ENCODE measurements at places on chromosomes 5 and 9.

GRCh38 chr9:27181381-27181780, 72.4 kb downstream of the TEK start:
- no peak for DNase-seq

DNA sequence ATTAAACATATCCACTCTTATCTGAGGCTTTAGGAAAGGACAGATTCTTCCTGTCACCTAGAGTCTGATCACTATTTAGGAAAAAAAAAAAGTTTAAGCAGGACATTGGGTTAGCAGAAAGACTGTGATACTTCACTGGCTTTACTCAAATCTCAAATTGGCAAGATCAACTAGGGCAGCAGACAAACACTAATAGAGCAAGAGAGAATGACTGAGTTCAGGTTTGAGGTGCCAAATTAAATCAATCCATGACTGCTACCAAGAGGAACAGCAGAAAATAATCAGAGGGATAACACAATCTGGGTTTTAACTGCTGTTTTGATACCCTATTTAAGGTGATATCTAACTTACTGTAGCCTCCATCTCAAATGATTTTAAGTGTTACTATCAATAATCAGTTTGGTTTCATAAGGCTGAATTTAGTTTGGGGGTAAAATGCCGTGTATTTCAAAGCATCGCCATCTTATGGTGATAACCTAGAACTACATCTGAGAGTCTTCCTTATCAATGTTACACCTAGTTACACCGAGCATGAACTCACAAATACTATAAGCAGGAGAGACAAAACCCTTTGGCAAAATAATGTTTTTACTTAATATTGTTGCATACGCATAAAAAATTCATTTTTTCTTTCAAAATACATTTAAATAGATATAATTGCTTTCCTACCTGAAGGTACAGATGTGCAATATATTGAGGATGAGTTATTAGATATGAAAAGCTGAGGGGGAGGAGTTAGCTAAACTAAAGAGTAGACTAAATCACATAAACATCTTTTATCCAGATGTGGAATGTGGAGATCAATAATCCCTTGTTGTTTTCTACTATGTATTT, 286.4 kb upstream of the CDH12 start:
- no peak for DNase-seq

DNA sequence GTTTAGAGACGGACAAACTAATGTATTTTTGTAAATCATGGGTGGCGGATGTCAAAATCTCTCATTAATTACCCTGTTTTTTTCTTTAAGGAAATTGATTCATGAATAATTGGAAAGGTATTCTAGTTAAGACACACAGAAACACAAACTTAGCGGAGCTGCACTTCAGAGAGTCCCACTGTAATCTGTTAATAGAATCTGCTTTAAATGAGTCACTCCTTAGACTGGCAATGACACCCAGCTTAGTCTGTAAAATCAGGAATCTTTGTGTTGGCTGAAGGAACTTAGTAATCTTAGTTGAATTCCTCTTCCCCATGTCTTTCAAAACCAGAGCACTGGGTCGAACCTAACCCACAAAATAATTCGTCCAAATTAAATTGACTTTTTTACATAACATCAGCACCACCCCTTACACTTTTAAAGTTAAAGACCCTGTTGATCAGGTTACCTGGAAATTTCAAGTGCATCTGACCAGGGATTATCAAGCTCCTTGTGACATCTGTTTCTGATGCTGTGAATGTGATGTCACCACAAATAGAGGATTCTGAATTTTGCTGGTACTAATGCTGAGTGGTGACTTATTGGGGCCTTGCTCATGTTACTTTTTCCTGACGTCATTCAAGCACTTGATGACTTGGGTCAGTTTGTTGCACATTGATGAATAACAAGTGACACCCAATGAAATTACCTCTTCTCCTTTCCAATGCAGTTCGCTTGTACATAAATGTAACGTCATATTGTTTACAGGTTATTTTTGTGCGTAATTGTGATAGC, 313.6 kb downstream of the KCTD16 start:
- DNase-seq = no peak

GRCh38 chr5:56108246-56108645, 113.5 kb upstream of the IL6ST start:
- no peak for DNase-seq

- no peak for DNase-seq
Observed at GRCh38 chr9:69317081-69317480, 7.9 kb upstream of the ENTREP1 start.

GRCh38 chr9:91012933-91013841, 211.6 kb downstream of the SYK start:
- no peak for DNase-seq

- DNase-seq = no peak
Observed at GRCh38 chr5:14467886-14468285, 113.7 kb upstream of the OTULINL start.

- DNase-seq = no peak
Observed at GRCh38 chr9:78927099-78927940, 630.4 kb downstream of the PSAT1 start.

DNA sequence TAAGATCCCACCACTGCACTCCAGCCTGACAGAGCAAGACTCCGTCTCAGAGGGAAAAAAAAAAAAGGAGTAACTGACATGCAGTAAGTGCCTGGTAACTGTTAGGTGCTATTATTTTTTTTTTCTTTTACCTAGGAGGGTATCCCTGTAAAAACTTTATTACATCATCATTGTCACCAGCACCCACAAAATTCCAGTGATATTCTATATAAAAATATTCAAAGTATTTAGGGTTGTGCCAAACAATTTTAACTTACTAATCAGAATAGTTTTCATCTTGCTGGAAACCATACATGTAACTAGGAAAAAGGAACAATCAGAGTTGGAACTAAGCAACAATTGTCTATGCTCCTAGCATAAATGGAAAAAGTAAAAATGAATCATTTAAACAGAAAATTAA, 112.4 kb downstream of the SSBP2 start:
- no peak for DNase-seq

DNA sequence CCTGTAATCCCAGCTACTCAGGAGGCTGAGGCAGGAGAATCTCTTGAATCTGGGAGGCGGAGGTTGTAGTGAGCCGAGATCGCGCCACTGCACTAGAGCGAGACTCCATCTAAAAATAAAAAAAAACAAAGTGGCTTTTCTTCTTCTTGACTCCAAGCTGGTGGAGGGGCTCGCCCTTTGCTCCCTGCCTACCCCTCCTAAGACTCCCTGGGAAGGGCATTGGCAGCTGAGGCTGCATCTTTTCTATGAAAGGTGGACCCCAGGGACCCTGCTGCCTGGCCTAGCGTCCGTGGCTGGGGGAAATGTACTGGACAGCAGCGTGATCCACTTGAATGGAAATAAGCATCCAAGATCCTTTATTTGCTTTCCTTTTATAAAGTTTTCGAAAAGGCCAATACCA, 24.0 kb downstream of the ROPN1L start:
- DNase-seq = no peak

DNA sequence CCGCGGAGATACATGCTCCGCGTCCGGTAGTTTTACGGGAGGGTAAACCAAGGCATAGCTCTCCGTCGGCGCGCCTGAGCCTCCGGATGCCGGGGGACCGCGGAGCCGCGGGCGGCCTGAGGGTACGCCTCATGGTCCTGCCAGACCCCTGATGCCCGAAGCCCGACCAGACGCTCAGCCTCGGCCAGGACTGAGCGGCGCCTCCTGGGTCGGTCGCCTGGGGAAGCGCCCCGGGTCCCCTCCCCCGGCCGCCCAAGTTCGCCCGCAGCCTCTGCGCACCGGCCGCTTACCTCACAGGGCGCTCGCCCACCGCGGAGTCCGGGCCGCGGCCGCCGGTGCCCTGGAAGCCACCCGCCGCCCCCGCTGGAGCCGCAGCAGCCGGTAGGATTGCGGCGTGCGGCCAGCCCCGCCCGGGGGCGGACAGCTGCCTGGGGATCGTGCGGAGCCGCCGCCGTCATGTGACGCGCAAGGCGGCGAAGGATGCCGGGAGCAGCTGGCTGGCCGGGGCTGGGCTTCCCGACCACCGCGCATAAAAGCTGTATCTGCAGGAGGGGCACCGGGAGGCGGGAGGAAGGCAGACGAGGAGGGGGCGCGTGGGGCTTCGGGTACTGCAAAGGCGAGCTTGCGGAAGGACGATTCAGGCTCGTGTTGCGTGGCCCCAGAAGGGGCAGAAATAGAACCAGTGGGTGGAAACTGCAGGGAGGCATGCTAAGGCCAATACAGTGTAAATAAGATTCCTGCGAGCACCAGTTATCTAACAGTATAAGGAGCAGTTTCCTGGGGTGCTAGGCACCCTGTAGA, at the start of gene FBXO10:
Gene FBXO10 (minus strand): TSS at position 460 of the 801 bp plus-strand sequence. CDS start 34,612 bp downstream, outside the sequence.
- peak; percentile 23 for DNase-seq

- no peak for DNase-seq
Observed at GRCh38 chr5:15740383-15740782, 240.4 kb downstream of the FBXL7 start.

GRCh38 chr5:156312897-156313694, 13.9 kb upstream of the SGCD start:
- no peak for DNase-seq

DNA sequence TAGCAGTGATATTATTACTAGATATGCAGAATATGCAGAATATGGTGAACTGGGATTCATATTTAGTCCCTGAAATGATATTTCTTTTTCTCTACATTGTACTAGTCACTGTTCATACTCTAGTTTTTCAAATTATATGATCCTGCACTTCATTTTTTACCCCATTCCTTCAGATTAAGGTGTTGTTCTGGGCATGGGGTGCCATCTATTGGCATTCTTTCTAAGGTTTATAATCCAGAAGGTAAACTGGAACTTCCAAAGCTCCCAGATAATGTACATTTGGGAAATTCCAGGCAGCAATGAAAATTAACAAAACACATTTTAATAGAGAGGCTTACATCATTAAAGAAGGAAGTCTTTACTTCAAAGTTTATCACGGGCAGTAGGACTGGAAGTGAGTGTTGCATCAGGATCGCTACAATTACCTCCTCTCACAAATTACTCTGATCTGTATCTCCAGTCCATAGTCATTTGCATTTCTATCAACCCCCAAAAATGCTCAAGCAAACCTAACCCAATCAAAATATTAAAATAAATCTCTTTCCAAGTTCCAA, 12.5 kb downstream of the RFX3 start:
- DNase-seq = no peak

DNA sequence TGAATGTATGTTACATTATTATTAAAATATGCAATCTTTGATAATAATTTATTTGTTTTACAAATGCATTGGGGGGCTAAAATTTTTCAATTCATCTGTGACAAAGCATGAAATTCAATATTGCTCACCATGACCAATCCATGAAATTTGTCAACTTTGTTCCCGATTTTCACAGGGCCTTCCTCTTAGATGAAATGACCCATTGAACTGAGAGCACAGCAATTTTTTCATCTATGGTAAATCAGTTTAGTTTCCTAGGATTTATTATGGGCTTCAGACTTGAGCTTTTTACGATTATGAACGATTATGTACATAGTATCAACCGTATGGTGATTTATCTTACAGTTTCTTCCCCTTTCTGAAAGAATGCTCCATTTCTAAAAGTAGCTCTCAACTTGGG, 157.3 kb downstream of the KIAA0825 start:
- DNase-seq = no peak

GRCh38 chr9:116280529-116280928, 126.9 kb downstream of the PAPPA start:
- DNase-seq = no peak

DNA sequence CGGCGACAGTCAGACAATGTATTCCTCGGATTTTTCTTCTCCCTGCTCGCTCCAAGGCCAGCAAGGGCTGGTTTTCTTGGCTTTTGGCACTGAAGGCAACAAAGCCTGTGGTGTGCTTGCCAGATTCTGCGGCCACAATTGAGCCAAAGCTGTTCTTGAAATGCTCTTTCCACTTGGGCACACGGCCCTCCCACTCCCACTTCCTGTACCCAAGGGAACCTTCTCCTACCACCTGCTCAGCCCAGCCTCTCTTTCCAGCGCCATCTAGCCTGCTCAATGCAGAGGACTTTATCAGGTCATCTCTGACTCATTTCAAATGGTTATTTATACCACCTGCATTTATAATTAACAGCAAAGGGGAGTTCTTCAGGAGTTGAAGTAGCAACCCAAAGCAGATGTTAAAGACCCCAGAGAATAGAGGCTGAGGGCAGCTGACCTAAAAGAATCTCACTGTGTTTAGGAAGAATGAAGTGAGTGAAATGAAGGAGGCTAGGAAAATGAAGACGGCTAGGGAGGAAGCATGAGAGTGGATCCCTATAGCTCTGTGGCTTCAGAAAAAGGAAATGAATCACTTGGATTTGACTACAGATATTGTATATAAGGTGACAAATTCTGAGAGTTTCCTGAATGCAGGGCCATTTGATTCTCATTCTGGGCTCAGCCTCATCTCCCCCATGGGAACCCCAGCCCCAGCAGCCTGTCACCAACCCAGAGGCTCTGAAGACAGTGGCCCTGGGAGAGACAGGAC, 439.0 kb downstream of the ENC1 start:
- DNase-seq = no peak

- no peak for DNase-seq
Observed at GRCh38 chr9:124222918-124223720, 34.6 kb upstream of the NEK6 start.

GRCh38 chr5:2912741-2913140, 161.3 kb upstream of the IRX2 start:
- DNase-seq = no peak

GRCh38 chr9:137739371-137740309, 120.8 kb downstream of the EHMT1 start:
- no peak for DNase-seq

DNA sequence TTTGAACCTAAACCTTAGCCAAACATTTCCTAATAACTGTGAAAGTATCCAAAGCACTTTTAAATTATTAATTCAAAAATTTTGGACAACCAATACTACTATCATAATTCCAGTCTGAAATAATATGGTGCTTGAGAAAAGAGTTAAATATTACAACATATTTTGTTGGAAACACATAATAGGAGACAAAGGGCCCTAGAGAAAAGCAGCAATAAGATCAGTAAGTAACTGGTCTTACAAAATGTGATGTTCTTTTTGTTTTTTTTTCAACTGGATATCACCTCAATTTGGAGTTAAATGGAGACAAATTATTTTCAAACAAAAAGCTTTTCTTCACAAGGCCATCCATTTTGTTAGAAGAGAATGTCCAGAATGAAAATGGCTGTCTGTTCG, 21.1 kb downstream of the SRFBP1 start:
- no peak for DNase-seq

GRCh38 chr5:66207800-66208561, 63.9 kb downstream of the SREK1 start:
- DNase-seq = no peak

- no peak for DNase-seq
Observed at GRCh38 chr5:172571413-172571812, 69.7 kb upstream of the NEURL1B start.

DNA sequence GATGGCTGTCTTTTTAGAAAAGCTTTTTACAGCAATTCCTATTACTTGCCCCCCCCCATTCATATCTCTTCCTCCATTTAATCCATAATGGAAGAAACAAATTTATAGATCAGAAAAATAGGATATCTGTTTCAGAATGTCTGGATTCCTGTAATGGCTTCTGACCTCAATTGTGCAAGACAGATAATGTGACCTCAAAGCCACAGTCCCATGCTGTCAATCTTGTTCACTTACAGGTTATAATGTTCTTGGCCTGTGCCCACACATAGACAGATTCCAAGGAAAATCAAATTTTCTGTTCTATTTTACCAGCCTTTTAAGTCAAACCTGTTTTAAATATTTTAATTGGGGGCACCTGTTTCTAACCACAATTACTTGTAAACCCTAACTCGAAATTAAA, 143.4 kb downstream of the ENTREP1 start:
- no peak for DNase-seq

- no peak for DNase-seq
Observed at GRCh38 chr5:123874600-123875201, 362.7 kb downstream of the CSNK1G3 start.

GRCh38 chr5:75057561-75057960, 5.2 kb upstream of the GCNT4 start:
- no peak for DNase-seq
